ENCODE measurements at places on chromosomes 11 and 22. TPM values are rescaled to one million over a fixed set of nuclear protein-coding genes. Genes with fewer than 3 reads are reported as not detected.

- no peak for DNase-seq
These were observed 11.1 kb downstream of the YAP1 start for GRCh38 chr11:102121329-102121728.

DNA sequence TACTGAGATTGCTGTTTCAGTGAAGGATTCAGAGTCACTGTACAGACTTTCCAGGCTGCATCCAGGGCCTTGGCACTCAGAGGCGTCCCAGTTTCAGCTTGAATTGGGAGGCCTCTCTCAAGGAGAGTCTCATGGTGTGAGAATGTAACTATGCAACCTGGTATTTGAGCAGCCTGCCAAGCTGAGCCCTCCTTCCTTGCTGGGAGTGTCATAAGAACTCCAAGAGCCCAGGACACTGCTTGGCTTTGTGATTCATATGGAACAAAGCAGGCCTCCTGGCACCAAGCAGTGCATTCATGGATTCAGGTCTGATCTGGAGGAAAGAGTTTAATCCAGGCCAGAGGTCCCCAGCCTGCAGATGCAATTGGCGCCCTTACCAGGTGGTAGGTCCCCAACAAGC is 171.7 kb downstream of the DBX1 start:
- DNase-seq = peak; percentile 34

DNA sequence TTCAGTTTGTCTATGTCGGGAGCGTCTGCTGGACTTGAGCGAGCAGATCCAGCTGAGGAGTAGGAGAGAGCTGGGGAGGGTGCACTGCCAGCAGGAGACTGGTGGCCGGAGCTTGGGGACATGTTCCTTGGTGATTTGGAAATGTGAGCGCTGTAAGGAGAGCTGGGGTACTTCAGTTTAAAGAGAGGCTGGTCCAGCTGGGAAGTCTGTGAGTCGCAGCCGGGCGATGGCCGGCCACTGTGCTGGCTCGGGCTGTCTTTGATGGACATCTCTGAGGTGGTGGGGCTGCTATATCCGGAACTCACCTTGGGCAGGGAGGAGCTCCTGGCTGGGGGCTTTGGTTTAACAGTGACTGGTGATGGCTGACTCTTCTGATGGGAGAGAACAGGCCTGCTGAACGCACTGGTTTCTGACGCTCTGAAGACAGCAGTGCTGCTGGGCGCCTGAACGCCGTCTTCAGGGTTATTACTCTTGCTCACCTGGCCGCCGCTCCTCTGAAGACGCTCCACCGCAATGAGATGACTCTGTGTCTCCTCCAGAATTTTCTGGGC is 63.6 kb upstream of the PITPNB start:
- no peak for DNase-seq

GRCh38 chr11:122743949-122744348 is 88.4 kb downstream of the UBASH3B start:
- DNase-seq = no peak

- no peak for DNase-seq
These were observed 254.2 kb downstream of the TBC1D22A start for GRCh38 chr22:47016631-47017030.

DNA sequence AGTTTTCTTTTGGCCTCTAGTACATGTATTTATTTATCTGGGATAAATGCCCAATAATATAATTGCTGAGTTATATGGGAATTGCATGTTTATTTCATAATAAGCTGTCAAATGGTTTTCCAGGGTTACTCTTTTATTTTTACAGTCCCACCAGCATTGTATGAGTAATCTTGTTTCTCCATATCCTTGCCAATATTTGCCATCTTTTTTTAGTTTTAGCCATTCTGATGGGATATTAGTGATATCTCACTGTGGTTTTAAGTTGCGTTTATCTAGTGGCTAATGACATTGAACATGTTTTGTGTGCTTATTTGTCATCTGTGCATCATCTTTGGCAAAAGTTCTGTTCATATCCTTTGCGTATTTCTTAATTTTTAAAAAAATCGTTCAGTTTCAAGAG is 372.8 kb upstream of the CCDC179 start:
- peak; percentile 79 for DNase-seq

DNA sequence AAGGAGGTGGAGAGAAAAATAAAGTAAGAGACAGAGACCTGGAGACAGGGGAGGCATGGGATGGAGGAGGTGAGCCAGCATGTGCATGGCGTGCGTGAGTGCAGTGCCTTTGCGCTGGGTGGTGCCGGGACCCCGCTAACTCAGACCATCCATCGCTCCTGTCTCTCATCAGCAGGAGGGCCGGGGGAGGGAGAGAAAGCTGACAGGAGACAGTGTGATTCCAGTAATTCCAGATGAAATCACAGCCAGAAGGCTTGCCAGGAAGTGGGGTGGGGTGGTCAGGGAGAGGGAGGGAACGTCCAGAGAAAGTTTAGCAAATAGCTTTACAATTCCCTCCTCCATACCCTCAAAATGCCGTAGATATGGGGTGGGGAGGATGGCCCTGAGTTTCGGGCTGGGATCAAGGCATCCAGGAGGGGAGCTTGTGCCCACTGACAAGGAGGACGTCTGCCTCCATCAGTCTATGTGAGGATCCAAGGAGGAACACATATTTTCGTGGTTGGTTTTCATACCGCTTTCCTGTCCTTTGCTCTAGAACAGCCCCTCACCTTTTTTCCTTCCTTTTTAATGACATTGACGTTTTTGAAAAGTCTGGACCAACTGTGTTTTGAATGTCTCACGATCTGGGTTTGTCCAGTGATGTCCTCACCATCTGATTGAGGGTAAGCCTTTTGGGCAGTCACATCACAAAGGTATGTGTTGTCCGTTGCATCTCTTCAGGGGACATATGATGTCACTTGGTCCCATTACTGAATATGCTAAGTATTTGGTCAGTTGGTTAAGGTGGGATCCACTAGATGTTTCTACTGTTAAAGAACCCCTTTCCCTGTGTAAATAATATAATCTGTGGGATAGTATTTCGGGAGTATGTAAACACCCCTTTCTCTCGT is 567.3 kb downstream of the MIAT start:
- peak; percentile 77 for DNase-seq

GRCh38 chr22:40477683-40478337 is 107.4 kb downstream of the SGSM3 start:
- no peak for DNase-seq

DNA sequence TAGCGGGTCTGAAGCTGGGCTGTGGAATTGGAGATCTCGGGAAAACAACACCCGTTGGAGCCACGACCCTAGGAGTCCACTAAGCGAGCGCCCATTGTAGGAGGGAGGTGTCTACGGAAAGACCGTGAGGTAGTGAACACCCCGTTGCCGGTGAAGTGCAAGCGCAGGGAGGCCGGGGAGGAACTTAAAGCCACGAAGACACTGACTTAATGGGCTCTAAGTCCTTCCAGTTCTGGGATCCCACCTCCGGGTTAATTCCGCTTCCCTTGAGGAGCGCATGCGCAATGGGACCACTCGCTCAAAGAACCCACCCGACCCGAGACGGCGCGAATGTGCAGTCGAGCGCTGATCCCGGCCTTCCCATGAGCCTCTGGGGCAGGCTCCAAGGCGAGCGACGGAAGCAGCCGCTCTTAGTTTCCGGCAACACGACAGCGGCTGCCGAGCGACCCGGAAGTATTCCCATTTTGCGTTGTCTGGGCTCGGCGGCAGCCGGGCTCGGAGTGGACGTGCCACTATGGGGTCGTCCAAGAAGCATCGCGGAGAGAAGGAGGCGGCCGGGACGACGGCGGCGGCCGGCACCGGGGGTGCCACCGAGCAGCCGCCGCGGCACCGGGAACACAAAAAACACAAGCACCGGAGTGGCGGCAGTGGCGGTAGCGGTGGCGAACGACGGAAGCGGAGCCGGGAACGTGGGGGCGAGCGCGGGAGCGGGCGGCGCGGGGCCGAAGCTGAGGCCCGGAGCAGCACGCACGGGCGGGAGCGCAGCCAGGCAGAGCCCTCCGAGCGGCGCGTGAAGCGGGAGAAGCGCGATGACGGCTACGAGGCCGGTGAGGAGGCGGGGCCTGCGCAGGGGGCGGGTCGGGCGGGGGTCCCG is at the start of gene SART1:
TSS of gene SART1 (plus strand) at position 468 of the 874 bp plus-strand sequence. CDS start at position 515, 47 bp downstream.
- peak; percentile 98 for DNase-seq

DNA sequence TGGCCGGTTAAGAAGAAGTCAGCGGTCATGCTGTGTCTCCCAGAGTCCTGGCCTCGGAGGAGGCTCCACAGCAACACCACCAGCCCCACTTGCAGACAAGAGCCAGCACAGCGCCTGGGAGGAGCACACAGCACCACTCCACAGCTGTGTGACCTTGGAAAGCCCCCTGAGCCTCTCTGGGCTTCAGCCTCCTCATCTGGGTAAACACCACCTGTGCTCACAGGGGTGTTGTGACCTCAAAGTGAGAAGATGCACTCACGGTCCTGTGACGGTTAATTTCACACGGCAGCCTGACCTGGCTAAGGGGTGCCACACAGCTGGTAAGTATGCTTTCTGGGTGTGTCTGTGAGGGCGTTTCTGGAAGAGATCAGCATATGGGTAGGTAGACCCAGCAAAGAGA is 54.7 kb downstream of the PHF21B start:
- no peak for DNase-seq

DNA sequence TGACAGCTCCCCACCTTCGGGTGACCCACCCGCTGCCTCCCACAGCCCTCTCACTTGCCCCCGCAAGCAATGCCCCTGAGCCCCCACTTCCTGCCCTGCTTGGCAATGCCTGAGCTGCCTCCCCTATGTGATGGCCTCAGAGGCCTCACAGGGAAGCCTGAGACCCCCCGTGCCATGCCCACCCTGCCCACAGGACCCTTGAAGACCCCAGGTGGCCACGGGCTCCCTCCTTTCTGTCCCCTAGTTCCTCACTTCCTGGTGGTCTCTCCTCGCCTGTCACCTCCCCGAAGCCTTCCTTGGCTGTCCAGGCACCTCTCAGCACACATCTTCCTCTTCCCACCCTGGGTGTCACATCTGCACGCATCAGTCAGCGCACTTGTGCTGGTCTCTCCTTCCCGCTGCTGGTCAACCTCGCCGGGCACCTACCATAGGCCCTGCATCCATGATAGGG is 90.5 kb downstream of the BRD1 start:
- DNase-seq = no peak

GRCh38 chr22:26548984-26549383 is 36.7 kb upstream of the TFIP11 start:
- no peak for DNase-seq

DNA sequence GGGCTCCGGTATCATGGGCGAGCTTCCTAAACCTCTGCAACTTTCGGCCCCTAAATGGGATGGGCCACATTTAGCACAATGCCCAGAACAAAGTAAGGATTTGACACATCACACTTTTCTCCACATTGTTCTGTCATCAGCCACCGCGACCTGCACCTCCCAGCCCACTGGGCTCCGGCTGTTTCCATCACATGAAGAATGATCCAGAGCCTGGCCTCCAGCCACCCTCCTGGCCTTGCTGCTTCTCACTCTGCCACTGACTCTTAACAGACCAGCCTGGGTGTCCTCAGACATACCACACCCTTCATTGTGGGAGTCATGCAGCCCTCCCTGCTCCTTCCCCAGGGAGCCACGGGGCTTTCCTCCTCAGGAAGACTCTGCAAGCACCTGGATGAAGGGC is 113.7 kb downstream of the IGLL1 start:
- no peak for DNase-seq

DNA sequence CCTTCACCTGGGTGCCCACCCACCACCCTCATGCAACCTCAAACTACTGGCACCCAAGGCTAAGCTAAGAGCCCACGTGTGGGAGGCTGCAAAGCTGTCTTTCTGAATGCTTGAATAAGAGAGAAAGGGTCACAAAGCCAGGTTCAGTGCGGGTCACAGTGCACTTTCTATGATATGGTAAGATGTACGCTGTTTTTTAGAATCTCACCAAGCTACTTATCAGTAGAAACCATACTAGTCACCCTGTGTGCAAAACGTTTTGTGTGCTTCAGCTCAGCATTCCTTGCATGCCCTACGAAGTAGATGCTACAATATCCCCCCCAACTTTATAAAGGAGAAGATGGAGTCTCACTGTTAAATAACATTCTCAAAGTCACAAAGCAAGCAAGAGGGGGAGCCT is 14.9 kb downstream of the P2RX3 start:
- DNase-seq = no peak

DNA sequence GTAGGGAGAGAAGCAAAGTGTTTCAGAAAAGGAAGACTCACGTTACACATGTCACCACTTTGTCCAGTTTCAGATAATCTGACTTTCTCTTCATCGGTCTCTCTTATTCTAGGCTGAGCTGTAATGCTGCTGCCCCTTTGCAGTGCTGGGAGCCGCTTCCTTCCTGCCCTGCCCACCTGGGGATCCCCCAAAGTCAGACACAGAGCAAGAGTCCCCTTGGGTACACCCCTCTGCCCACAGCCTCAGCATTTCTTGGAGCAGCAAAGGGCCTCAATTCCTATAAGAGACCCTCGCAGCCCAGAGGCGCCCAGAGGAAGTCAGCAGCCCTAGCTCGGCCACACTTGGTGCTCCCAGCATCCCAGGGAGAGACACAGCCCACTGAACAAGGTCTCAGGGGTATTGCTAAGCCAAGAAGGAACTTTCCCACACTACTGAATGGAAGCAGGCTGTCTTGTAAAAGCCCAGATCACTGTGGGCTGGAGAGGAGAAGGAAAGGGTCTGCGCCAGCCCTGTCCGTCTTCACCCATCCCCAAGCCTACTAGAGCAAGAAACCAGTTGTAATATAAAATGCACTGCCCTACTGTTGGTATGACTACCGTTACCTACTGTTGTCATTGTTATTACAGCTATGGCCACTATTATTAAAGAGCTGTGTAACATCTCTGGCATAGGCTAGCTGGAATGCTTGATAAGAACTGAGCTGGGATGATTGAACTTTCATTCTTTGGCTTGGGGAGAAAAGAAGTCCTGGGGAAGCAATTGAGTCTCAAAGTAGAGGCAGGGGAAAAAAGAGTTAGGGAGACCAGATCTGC is 31.2 kb upstream of the SMIM35 start:
- no peak for DNase-seq

Gene ANKRD49
- total RNA-seq = 20.2 TPM

Gene SCGB1C1
- total RNA-seq = not detected

Gene UCP3
- 0.15 TPM for total RNA-seq

Gene DUSP8
- 3.5 TPM for total RNA-seq

Gene MYO18B
- not detected for total RNA-seq

Gene ADAMTS8
- total RNA-seq = not detected

Gene ART1
- total RNA-seq = not detected

Gene CHRDL2
- total RNA-seq = not detected

Gene CD6
- total RNA-seq = 0.10 TPM

Gene SYCE3
- not detected for total RNA-seq

Gene ARRB1
- total RNA-seq = 5.8 TPM

Gene OR8D1
- not detected for total RNA-seq

Data from M059J (cell line).